ENCODE measurements at places on chromosomes 4 and X.

DNA sequence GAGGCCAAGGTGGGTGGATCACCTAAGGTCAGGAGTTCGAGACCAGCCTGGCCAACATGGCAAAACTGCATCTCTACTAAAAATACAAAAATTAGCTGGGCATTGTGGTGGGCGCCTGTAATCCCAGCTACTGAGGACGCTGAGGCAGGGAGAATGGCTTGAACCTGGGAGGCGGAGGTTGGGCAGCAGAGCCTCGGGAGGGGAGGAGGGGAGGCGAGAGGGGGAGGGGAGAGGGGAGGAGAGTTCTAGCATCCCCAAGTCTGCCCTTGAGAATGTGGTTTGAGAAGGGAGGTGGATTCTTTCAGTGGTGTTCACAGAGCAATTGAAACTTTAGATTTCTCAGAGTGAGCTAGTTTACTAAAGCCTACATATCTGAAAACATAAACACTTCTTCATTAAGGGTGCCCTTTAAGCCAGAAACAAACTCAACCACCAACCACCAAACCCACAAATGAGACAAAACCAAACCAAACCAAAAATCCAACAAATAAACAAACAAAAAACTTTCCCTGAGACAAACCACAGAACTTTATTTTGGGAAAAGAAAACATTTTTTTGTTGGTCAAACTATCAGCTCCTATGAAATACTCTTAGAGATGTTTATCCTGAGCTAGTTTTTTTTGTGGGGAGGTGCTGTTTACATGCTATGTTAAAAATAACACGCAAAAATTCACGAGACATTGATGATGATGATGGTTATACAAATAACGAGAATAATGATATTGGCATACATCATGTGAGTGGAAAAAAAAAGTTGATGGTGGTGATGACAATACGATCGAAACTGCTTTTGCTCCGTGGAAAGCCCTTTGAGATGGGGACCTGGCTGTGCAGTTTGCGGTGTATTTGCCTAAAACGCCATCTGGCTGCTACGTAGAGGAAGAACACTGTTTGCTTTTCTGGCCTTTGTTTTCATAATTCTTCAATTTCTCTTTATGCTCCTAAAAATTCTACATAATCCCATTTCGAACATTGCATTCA lies 98.2 kb upstream of the PRKX start:
- no peak for DNase-seq

DNA sequence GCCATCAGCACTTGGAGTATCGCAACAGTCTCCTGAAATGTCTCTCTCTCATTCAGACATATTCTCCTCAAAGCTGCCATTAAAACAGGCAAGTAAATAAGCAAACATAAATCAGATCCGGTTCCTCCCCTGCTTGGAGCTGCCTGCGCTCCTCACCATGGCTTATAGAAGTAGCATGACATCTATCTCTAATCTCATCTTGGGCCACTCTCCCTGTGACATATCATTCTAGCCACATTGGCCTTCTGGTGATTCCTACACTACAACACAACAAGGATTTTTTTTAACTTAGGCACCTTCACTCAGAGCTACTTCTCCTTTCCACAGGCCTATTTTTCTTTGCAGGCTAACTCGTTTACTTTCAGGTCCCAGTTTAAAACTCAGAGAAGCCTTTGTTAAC lies 387.9 kb downstream of the ARHGAP24 start:
- no peak for DNase-seq

DNA sequence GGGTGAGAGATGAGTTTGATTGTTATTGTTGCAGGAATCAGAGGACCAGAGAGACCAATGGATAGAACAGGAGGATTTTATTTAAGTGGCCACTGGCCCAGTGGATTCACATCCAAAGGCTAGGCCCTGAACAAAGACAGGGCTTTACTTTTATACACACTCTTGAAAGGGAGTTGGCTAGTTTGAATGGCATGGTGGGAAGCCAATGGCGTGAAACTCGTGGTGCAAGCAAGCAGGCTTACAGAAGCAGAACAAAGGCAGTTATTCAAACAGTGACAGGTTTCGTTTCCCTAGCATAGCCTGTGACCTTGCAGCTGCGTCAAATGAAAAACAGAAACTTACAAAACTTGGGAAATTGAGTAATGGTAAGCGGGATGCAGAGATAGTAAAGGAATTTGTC lies 110.2 kb upstream of the PRDX4 start:
- DNase-seq = no peak

- no peak for DNase-seq
Observed at GRCh38 chr4:23838131-23838530, 51.7 kb downstream of the PPARGC1A start.
